Esophagus mucosa (tissue), 1 donor: ENCODE measurements at places on chromosomes 5 and 9.

- ATAC-seq: peak; percentile 57
Observed at GRCh38 chr9:134698587-134699342, 57.2 kb downstream of the COL5A1 start.

DNA sequence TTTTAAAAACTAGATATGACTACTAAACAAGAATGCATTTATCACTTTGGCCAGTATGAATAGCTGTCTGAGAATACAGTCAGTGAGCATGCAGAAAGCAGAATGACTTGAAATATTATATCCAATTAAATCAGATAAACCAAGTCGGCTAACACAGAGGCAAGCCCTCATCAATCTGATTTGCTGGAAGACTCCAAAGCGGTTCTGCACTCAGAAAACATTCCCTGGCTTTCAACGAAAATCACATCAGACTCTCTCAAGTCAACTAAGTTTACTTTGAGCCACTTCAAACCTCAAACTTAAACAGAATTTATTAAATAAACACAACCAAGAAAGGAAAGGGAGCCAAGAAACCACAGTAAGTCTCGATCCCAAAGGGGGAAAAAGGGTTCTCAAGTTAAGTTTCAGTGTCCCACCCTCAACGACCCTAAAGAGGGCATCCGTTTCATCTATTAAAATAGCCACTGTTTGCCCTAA, 1.4 kb downstream of the MYO10 start:
- no peak for ATAC-seq

DNA sequence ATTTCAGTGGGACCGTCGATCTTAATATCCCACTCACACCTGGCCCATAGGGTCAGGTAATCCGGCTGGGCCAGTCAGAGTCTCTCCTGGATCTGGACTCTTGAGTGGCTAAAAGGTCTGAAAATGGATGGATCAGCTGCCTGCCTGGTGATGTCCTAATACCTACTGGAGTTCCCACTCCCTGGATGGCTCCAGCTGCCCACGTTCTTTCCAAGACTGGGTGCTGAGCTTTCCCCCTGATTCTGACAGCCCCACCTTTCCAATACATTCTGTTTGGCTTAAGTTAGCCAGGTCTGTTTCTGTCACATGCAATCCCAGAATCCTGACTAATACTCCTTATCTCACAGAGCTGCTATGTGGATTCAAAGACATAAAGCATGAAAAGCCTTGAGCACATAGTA, 10.2 kb downstream of the SH3PXD2B start:
- no peak for ATAC-seq

DNA sequence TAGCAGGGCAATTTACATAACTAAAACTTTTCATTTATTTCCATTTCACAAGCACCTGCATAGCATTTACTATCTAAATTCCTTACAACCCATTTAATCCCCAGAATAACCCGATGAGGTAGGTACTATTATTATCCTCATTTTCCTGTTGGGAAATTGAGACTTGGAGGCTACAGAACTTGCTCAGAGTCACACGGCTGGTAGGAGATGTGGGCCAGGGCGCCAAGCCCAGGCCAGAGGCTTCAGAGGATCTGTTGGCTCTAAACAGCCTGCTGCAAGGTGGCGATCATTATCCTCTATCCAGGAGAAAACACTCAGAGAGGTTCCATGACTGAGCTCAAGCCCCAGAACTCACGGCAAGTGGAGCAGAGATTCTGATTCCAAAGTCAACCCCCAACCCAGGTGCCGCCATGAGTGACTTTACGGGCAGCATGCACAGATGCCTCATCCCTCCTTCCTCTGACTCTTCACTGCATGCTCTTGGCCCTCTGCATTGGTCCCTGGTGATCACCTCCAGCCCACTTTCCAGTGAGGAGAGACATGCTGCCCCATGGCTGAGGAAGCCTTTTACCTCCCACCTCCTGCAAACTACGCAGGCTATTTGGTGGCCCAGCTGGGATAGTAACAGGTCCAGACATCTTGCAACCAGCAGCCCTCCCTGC, 168.4 kb upstream of the FSTL4 start:
- peak; percentile 20 for ATAC-seq

- ATAC-seq: no peak
Observed at GRCh38 chr9:20253635-20254034, 368.7 kb downstream of the MLLT3 start.

DNA sequence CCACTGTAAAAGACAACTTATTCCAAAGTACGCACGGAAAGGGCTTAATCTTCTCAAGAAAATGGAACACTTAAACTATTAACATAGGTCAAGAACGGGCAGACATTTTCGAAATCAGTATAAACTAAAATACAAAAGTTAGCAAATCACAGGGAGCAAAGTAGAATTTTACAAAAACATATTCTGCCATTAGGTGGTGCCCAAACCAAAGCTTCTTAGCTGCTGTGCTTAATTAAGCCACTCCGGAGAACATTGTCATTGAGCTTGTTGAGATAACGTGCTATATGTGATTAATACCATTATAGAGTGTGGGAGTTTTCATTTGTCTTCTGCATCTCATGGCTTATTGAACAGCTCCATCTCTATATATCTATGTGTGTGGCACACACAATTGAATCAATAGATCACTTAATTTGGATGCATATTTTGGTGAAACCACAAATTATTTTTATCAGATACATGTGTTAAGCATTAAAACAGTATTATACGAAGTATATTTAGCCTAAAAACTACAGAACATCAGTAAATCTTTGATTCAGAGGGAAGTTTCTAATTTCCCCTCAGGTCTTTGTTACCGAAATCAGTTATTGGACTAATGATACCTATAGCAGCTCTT, 23.4 kb downstream of the UBLCP1 start:
- ATAC-seq: peak; percentile 52

DNA sequence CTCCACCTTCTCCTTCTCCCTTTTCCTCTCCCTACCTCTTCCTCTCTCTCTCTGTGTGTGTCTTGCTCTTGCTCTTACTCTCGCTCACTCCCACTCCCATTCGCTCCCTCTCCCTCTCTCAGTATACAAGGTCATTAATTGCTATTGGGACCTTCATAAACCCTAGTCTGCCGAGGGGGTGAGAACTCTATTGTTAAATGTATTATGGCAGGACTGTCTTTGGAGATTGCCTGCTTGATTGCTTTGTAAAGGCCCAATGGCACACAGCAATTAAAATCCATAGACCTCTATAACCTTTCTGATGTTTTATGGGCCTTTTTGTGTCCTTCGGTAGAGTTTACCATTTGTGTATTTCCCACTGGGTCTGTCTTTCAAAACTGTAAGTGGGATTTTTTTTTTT, 465.9 kb downstream of the ANXA1 start:
- ATAC-seq: no peak

GRCh38 chr9:136209232-136209631, 4.3 kb upstream of the LHX3 start:
- ATAC-seq: no peak

DNA sequence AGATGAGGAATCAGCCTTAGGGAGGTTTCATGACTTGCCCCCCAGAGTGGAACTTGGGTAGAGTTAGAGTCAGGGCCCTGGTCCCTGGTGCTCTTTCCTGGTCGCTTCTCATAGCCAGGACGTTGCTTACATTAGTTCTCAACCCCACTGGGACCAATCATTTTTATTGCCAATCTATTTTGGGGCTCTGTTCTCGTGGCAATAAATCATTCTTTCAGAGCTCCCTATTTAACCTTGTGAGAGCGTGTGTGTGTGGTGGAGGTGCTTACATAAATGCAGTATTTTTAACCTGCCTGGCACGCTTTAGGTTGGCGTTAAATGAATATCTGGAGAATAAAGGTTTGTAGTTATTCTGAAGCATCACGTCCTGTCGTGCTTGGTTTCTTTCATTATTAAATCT, 4.1 kb downstream of the TRIO start:
- ATAC-seq: no peak

DNA sequence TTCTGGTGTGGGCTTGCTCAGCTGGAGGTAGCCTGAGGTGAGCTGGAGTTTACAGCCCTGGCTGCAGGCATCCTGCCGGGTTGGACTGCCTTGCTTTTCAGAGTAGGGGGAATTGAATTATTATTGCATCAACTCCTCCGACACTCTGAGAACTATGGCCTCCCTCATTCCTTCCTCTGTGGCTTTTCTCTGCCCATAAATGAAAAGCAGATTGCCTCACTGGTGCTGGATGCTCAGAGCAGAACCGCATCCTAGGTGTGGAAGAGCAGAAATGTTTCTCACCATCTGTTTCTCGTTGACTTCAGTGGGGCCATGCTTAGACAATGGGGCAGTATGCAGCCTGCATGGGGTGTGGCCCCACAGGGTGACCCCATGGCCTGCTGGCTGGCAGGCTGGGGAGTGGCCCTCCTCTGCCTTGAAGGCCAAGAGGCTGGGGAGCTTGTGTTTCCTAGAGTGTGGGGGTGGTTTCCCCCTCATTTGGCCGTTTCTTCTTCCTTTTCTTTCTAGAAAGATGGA, 27.3 kb upstream of the TGFBI start:
- no peak for ATAC-seq

DNA sequence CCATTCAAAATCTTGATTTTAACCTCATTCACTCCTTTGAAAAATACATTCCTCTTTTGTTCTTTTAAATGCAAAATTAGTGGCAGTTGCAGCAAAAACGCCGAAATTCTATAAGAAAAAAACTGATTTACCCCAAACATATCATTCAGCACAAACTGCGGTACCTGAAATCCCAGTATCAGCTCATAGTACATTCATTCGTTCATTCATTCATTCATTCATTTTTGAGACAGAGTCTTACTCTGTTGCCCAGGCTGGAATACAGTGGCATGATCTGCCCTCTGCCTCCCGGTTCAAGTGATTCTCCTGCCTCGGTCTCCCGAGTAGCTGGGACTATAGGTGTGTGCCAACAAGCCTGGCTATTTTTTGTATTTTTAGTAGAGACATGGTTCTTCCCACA, 20.4 kb downstream of the FBLL1 start:
- no peak for ATAC-seq

DNA sequence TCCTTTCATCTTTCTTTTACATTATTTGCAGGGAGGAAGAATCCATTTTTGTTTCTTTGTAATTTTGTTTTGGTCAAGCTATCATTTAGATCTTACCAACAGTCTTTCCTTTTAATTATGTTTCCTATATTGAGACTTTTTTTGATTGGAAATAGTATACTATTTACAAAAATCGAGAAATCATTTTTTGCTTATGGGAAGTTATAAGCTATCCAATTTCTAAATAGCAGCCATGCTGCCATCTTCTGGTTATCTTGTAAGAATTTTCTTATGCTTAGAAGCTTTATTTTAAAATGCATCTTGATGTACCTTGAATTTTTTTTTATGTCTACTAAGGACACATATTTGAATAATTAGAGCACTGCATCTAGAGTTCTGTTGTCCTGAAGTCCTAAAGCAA, 821.2 kb downstream of the PTPRD start:
- ATAC-seq: no peak

- no peak for ATAC-seq
Observed at GRCh38 chr5:30894811-30895210, 298.7 kb upstream of the CDH6 start.

DNA sequence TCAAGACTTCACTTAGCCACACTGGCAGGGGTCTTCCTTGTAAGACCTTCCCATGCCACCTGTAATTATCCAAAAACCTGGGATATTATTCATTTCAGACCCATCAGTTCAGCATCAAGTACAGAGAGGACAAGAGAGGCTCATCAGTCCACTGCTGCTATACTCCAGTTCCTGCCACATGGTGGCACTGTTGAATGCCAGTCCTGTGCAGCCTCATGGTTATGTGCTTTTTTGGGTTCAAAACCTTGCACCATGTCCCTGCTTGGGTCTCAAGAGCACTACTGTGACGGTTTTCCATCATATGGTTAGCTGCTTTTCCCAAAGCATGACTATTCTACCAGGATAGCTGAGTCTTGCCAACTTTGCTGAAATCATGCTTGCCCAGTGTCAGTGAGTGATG, 8.5 kb downstream of the PTGS1 start:
- no peak for ATAC-seq

- no peak for ATAC-seq
Observed at GRCh38 chr5:17398431-17398830, 99.6 kb upstream of the TAF11L2 start.

- ATAC-seq: peak; percentile 38
Observed at GRCh38 chr5:139668064-139668880, 20.1 kb downstream of the CXXC5 start.

DNA sequence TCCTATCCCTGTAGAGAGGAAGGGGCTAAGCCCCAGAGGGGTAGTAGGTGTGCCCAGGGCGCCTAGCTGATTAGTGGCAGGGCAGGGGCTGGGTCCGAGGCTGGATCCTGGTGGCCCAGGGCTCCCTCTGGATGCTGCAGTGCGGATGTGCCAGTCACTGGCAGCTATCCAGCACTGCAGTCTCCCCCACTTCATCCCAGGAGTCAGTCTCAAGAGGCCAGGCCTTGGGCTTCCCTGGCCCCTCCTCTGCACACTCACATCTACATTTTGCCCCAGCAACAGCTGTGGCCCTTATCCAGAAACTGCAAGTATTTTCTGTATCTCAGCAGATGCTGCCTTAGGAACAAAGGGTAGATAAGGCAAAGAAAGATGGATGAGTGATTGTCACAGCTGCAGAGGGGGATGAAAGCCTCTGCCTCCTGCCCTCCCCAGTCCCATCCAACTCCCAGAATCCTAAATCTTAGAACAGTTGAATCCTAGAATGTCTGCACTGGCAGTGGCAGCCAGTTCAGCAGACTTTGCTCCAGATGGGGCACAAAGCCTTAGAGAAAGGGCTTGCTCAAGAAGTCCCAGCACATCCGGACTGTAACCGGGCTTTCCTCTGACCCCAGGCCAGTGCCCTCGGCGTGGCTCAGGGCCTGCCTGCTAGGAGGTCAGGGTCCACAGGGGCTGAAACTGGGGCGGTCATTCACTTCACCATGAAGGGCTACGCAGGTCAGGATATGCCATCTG, 1.6 kb downstream of the ANXA6 start:
- peak; percentile 15 for ATAC-seq

GRCh38 chr5:59600153-59600552, 293.4 kb downstream of the PDE4D start:
- ATAC-seq: no peak
